ENCODE measurements at places on chromosomes 16 and 17.

DNA sequence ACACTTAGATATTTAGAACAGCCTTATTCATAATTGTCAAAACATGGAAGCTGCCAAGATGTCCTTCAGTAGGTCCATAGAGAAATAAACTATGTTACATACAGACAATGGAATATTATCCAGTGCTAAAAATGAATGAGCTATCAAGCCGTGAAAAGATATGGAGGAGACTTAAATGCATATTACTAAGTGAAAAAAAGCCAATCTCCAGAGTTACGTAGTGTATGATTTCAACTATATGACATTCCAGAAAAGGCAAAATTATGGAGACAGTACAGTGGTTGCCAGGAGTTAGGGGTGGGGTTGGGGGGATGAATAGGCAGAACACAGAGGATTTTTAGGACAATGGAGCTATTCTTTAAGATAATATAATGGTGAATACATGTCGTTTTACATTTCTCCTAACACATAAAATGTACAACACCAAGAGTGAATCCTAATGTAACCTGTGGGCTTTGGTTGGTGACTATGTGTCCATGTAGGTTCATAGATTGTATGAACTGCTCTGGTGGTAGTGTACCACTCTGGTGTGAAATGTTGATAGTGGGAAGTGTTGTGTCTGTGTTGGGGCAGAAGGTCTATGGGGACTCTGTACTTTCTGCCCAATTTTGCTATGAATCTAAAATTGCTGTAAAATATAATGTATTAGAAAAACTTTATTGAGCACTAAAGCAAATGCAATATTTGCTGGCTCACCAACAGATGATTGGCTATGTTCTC lies 122.6 kb downstream of the USP22 start:
- no peak for ATAC-seq

- no peak for ATAC-seq
Measured at GRCh38 chr17:77869041-77869599, 89.4 kb upstream of the TNRC6C start.

- ATAC-seq = no peak
Measured at GRCh38 chr16:51524070-51524469, 373.0 kb upstream of the SALL1 start.

GRCh38 chr16:73015612-73016487 lies 32.1 kb downstream of the ZFHX3 start:
- no peak for ATAC-seq

DNA sequence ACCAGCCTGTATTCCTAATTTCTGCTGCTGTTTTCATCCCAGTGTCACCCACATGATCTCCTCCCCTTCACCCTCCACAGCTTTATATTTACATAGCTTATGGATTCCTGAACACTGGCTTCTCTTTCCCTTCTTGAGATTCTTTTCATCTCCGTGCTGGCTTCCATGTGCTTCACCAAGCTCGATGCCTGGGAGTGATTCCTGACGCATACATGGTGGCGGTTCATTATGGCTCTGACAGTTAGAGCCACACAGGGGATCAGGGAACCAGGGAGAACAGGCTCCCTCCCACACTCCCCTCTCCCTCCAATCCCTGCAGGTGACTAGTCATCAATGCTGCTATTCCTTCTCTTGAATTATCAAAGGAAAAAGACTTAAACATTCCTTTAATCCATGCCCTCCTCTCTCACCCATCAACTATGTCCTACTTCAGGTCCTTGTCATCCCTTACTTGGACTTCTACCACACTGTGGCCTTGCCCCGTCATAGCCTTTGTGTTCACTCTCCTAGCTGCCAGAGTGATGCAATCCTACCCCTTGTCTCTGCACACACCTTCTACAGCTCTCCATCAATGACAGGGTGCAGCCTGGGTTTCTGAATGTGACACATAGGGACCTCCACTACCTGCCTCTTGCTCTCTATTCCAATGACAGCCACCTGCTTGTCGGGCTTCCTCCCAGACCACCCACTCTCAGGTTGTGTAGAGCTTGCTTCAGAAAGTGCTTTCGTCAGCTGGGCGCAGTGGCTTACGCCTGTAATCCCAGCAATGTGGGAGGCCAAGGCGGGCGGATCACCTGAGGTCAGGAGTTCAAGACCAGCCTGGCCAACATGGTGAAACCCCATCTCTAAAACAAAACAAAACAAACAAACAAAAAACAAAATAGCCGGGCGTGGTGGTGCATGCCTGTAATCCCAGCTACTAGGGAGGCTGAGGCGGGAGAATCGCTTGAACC lies 43.6 kb downstream of the MYH13 start:
- ATAC-seq = no peak
